ENCODE measurements at places on chromosomes 6 and 20. TPM values are rescaled to one million over a fixed set of nuclear protein-coding genes. Genes with fewer than 3 reads are reported as not detected.

DNA sequence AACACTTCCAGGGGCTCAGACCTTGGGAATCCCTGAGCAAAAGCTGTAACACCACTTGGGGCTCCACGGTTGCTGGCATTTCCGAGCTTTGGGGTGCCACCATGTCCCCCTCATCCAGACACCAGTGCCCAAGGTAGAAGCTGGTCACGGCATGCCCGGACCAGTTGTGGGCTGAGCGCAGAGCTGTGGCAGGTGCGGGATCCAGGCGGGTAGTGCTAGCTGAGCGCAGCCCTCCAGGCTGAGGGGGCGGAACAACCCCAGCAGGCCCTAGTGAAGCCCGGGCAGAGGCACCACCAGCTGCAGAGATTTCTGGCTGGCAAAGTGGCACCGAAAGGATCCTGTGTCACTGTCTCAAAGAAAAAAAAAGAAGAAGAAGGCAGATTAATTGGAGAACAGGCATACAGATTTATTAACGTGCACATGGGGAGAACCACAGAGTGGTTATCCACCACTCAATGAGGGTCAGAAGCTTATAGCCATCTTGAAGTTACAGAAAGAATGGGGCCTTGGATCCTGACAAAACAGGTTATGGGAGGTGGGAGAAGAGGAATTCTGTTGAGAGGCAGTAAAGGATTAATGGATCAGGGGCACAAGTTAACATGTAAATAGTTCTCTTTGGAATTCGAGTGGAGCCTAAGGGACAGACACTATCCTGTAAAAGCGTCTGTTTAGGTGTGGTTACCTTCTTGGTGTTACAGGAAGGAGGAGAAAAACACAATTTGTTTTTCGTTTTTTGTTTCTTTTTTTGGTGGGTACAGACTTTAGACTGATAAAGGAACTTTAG is 107.5 kb downstream of the CD24 start:
- H3K36me3 ChIP-seq, result no peaks in the 10 kb centered on the region
- no peak for DNase-seq
- no peaks in the 10 kb centered on the region for H3K27me3 ChIP-seq
- H3K4me1 ChIP-seq, result peaks cover 11% of the 10 kb centered on the region
- H3K4me3 ChIP-seq, result no peak overlapping the region

GRCh38 chr6:160400446-160400845 is 52.3 kb downstream of the SLC22A3 start:
- H3K27me3 ChIP-seq, result no peaks in the 10 kb centered on the region
- H3K36me3 ChIP-seq, result no peaks in the 10 kb centered on the region
- no peak for DNase-seq
- H3K4me3 ChIP-seq, result no peak overlapping the region

DNA sequence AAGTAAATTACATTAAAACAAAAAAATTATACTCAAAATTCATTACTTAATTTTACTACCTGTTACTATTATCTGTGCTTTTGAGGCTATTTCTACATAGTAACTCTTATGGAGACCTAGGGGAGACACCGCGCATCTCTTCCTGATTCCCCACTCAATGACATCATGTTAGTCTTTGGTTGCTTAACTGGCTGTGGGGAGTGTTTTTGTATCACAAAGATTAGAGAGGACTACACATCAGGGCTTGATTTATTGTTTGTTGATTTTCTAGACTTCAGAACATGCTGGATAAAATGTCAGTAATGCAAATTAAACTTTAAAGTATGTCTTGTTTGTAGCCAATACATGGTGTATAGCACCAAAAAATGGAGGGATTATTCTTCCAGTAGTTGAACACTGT is 26.0 kb downstream of the SLC2A10 start:
- peaks cover 4% of the 10 kb centered on the region for H3K27me3 ChIP-seq
- H3K4me3 ChIP-seq, result no peak overlapping the region
- no peaks in the 10 kb centered on the region for H3K4me1 ChIP-seq
- DNase-seq, result no peak

DNA sequence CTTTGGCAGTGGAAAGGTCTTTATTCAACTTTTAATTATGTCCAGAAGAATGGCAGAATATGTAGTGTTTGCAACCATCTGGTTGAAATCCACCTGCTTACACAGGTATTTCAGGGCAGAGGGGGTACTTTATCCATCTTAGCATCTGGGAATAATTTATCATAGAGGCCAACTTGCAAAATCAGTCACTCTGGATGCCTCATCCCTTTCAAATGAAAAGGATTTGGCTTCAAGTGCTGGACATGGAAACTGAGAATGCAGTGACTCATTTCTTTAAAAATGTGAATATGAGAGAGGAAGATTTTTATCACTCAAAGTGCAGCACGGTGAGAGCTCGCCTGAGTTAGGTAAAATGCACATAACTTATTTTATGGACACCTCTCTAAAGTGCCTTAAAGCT is 758.3 kb downstream of the KIF16B start:
- H3K27me3 ChIP-seq, result no peaks in the 10 kb centered on the region
- no peak overlapping the region for H3K27ac ChIP-seq
- no peak overlapping the region for H3K4me3 ChIP-seq

The PRSS16 gene
- 7.4 TPM for polyA plus RNA-seq

DNA sequence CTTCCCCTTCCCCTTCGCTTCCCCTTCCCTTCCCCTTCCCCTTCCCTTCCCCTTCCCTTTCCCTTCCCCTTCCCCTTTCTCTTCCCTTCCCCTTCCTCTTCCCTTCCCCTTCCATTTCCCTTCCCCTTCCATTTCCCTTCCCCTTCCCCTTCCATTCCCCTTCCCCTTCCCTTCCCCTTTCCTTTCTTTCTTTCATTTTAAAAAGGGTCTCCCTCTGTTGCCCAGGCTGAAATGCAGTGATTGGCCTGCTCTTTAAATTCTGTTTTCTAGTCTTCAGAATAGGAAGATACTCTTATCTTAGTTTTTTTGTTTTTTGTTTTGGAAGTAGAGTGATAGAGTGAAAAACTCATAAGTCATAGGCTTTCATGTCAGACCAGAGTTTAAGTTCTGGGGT is 85.2 kb downstream of the ANKS1A start:
- H3K36me3 ChIP-seq, result peaks cover 25% of the 10 kb centered on the region
- no peak overlapping the region for H3K27ac ChIP-seq
- H3K4me3 ChIP-seq, result no peak overlapping the region
- no peaks in the 10 kb centered on the region for H3K4me1 ChIP-seq
- no peaks in the 10 kb centered on the region for H3K27me3 ChIP-seq

DNA sequence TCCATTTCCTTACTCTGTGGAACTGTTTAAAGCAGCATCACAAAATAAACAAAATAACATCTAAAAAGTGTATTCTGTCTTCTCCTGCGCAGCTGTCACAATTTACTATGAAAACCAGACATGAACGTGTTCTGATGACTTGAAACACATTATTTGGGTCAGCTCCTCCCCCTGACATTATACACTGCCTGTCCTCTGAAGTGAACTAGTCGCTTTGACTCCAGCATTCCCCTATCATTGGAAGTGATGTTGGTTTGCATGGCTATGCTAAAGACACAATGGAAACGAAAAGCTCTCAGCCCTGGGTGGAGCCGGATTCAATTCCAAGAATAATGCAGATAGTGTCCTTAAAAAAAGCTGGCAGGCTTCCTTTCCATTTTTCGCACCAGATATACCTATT is 125.9 kb downstream of the FYN start:
- H3K27ac ChIP-seq, result no peak overlapping the region
- peaks cover 6% of the 10 kb centered on the region for H3K4me1 ChIP-seq
- H3K27me3 ChIP-seq, result no peaks in the 10 kb centered on the region
- no peak overlapping the region for H3K4me3 ChIP-seq

- H3K27ac ChIP-seq, result no peak overlapping the region
- no peaks in the 10 kb centered on the region for H3K4me1 ChIP-seq
- no peaks in the 10 kb centered on the region for H3K36me3 ChIP-seq
- H3K27me3 ChIP-seq, result no peaks in the 10 kb centered on the region
- no peak for DNase-seq
These were observed 226.4 kb downstream of the FNDC1 start for GRCh38 chr6:159395609-159396008.

DNA sequence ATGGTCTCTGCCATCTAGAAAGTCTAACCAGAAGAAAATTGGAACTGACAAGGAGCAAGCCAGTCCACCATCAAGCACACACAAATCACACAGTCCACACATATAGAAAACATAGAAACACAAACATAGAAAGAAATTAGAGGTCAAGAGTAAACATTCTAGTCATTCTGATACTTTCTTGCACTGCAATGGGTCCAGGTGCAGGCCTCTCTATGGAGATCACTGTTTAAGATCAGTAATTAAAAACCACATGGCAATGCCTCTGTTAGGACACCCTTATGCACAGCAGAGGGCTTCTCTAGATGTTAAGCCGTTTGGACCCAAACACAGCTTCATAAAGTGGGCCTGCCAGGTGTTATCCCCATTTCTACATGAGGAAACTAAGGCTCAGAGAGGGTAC is 42.8 kb upstream of the SLC22A23 start:
- H3K4me1 ChIP-seq, result no peaks in the 10 kb centered on the region
- no peak overlapping the region for H3K4me3 ChIP-seq
- H3K27ac ChIP-seq, result no peak overlapping the region

The SLC13A3 gene
- polyA plus RNA-seq, result 0.62 TPM

GRCh38 chr6:155523821-155524651 is 68.4 kb upstream of the NOX3 start:
- no peak overlapping the region for H3K4me3 ChIP-seq
- no peaks in the 10 kb centered on the region for H3K4me1 ChIP-seq
- DNase-seq, result no peak
- H3K36me3 ChIP-seq, result no peaks in the 10 kb centered on the region
- no peak overlapping the region for H3K27ac ChIP-seq
- no peaks in the 10 kb centered on the region for H3K27me3 ChIP-seq

DNA sequence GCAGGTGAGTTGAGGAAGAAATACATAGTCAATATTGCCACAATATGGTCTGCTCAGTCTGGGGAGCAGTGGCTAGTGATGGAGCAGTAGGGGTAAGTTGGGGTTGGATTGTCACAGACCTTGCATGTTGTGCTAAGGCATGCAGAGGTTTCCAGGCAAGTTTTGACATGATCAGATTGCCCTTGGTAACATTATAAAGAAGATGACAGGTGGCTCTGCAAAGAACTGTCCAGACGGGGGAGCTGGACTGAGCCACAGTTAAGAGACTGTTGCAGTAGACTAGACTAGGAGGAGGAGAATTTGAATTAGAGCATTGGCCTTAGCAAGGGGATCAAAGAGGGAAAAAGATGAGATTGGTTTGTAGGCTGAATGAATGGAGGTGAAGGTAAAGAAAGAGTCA is 23.4 kb downstream of the ATRN start:
- no peak for DNase-seq
- no peaks in the 10 kb centered on the region for H3K27me3 ChIP-seq
- H3K27ac ChIP-seq, result no peak overlapping the region
- H3K4me1 ChIP-seq, result no peaks in the 10 kb centered on the region
- H3K4me3 ChIP-seq, result no peak overlapping the region

GRCh38 chr20:45462711-45463509 is 6.6 kb upstream of the WFDC2 start:
- no peak overlapping the region for H3K27ac ChIP-seq
- no peak for DNase-seq
- H3K36me3 ChIP-seq, result no peaks in the 10 kb centered on the region
- H3K4me3 ChIP-seq, result no peak overlapping the region

The SYNCRIP gene
- polyA plus RNA-seq, result 26.0 TPM

The KCNS1 gene
- polyA plus RNA-seq, result not detected

The UNC5CL gene
- 4.4 TPM for polyA plus RNA-seq

The DYNLT2 gene
- polyA plus RNA-seq, result 3.2 TPM

GRCh38 chr6:98724537-98724936 is 109.8 kb upstream of the POU3F2 start:
- no peak overlapping the region for H3K27ac ChIP-seq
- no peak for DNase-seq
- H3K4me3 ChIP-seq, result no peak overlapping the region
- no peaks in the 10 kb centered on the region for H3K36me3 ChIP-seq

GRCh38 chr6:81480139-81480538 is 272.3 kb downstream of the TENT5A start:
- H3K27me3 ChIP-seq, result no peaks in the 10 kb centered on the region
- H3K4me1 ChIP-seq, result no peaks in the 10 kb centered on the region
- peak; percentile 23 for DNase-seq

- H3K4me1 ChIP-seq, result no peaks in the 10 kb centered on the region
- no peaks in the 10 kb centered on the region for H3K36me3 ChIP-seq
- H3K4me3 ChIP-seq, result no peak overlapping the region
- DNase-seq, result no peak
- no peaks in the 10 kb centered on the region for H3K27me3 ChIP-seq
These were observed 25.2 kb downstream of the RFPL4B start for GRCh38 chr6:112372226-112372806.

DNA sequence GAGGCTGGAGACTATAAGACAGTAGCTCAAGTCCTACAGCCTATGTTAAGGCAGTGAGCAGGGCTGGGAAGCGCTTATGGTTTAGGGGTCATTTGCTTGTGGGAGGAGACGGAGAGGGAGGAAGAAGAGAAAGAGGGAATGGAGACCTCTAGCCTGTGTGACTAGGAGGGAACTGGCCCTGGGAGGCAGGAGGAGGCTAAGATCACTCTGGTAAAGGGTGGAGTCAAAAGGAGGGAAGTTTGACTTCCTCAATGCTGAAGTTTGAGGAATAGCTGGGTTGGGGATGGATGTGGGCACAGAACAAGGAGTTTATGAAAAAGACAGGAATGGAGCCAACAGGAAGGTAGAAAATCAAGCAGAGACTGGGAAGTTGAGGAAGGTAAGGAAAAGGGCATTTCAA is 6.4 kb upstream of the BACH2 start:
- DNase-seq, result no peak
- H3K27me3 ChIP-seq, result no peaks in the 10 kb centered on the region
- H3K4me3 ChIP-seq, result no peak overlapping the region

The UBE2J1 gene
- polyA plus RNA-seq, result 17.7 TPM

The TSPYL4 gene
- polyA plus RNA-seq, result 5.8 TPM

DNA sequence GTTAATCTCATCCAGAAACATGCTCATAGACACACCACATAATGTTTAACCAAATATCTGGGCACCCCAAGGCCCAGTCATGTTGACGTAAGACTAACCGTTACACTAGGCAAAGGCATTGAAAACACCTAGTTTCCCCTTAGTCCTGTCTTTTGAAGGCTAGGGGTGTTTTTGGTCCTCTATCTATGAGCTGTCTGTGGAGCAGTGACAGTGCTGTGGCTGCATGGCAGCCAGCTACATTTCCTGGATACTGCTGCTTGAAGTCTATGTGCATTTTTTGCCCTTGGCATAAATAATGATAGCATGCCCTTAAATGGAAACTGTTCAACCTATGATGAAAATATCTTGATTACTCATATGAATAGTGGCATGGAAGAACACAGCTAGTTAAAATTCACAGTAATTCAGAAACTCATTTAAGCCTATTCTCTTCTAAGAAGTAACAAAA is 18.6 kb downstream of the FARS2 start:
- H3K36me3 ChIP-seq, result no peaks in the 10 kb centered on the region
- no peak for DNase-seq
- H3K27me3 ChIP-seq, result no peaks in the 10 kb centered on the region
- no peaks in the 10 kb centered on the region for H3K4me1 ChIP-seq
- H3K27ac ChIP-seq, result no peak overlapping the region

The OXT gene
- polyA plus RNA-seq, result 0.45 TPM

The TGM3 gene
- polyA plus RNA-seq, result 173 TPM

DNA sequence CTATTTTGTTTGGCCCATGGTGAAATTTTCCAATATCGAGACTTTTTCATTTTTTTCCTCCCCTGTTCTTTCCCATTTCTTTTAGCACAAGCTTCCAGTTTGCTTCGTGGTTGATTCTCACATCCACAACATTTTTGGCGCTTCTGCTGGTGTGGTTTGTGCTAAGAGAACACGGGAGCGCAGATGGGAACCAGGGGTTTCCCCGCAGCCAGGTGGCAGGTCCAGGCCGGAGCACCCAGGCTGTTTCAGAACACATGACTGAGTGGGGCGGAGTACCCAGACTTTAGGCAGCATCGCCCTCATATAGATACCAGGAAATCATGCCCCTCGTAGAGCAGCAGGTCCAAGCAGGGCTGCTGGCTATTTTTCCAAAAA is 58.0 kb downstream of the SYTL3 start:
- peak; percentile 64 for DNase-seq
- no peaks in the 10 kb centered on the region for H3K27me3 ChIP-seq
- H3K4me3 ChIP-seq, result peak overlapping the region; percentile 16
- peak overlapping the region; percentile 61 for H3K27ac ChIP-seq
- H3K4me1 ChIP-seq, result peaks cover 55% of the 10 kb centered on the region
